ENCODE measurements at places on chromosomes 12 and 14. TPM values are rescaled to one million over a fixed set of nuclear protein-coding genes. Genes with fewer than 3 reads are reported as not detected.

DNA sequence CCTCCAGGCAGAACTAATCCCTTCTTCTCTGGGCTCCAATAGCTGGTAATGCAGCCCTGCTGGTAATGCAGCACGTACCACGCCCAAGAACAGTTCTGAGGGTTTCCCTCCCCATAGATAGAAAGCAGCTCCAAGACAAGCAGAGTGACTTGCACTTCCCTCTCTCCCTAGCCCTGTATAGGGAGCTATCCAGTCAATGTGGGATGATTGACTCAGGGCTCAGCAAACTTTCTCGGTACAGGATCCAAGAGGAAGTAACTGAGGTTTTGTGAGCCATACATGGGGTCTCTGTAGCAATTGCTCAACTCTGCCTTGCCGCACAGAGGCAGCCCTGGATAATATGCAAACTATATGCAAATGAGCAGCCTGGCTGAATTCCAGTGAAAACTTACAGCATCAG, 15.5 kb upstream of the FKBP4 start:
- DNase-seq: no peak

DNA sequence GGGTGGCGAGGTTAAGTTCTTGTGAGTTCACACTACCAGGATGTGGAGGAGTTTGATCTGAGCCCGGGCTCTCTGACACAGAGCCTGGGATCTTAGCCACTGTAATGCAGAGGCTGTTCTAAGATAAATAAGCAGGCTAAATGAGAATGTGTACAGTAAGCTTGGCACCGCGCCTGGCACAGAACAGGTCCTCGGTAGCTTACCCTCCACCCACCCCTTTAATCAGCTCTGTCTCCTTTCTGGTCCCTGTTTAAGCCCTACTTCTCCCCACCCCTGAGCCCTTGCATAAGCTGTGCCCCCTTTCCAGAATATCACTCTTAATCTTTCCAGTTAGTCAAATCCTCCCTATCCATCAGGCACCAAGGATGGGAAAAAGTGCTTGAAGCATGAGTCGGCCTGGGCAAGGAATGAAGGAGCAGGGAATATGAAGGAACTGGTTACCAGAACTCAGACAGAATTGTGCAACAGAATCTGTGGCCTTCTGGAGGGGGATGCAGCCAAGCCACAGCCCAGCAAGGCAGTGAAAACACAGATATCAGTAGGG, 32.8 kb upstream of the CMKLR1 start:
- DNase-seq: no peak

- DNase-seq: no peak
Observed at GRCh38 chr12:125509195-125509594, 444.0 kb downstream of the AACS start.

ACOT6 gene
- total RNA-seq: 0.45 TPM

KRT80 gene
- total RNA-seq: not detected

DNA sequence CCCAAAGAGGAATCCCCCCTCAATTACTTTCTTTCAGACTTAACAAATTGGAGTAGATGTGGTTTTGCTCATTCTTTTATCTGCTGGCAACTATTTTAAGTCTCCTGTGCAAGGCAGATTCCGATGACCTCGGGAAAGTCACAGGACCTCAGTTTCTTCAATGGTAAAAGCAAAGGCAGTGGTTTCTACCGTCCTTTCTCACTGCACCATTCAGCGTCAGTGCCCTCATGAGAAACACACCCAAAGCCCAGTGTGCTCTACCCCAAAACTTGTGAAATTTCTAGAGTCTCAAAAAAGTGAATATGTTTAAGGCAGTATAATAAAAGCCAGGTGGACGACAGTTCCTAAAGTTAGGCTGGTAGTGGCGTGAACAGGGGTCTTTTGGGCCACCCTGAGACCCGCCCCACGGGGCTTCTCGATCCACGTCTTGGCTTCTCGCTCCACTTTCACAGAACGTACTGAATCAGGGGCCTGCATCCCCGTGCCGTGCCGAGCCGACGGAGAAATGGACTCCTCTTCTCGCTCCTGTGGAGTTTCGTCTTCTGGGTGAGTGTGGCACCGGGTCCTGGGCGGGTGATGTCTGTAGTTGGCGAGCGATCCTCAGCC, 1.3 kb upstream of the ARHGAP5 start:
- peak; percentile 24 for DNase-seq

LYZ gene
- 0.69 TPM for total RNA-seq

DNA sequence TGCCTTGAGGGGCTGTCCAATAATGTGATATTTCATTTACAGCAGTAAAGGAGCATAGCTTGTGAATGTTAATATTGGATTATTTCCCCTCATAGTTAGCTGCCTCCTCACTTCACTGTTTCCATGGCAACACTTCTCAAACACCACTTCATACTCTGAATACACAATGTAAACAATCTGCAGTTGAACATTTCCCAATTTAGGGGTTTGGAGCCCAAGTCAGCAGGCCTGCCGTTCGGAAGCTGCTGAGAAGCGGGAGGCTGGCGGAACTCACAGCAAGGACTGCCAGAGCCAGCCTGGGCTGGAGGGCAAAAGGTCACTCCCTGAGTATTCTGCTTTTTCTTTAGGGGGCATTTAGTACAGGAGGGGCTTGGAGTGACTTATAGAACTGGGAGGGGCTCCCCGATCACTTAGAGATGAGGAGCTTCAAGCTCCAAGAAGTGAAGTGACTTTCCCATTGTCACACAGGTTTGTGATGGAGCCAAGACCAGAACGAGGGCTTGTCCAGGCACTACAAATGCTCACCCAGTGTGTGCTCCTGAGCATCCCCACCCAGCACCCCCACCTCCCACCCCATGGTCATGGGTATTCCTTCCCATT, 12.1 kb upstream of the SLC24A4 start:
- DNase-seq: peak; percentile 4

KCNH3 gene
- 0.86 TPM for total RNA-seq

Measured in cardiac muscle cell (in vitro differentiated cells and primary cell).